ENCODE measurements at places on chromosomes 11 and 22. TPM values are rescaled to one million over a fixed set of nuclear protein-coding genes. Genes with fewer than 3 reads are reported as not detected.

Gene ZP1
- not detected for total RNA-seq

Gene PARVA
- total RNA-seq: 74.1 TPM

Gene GPHA2
- total RNA-seq: not detected

Gene DUSP18
- total RNA-seq: 10.4 TPM

Gene HBE1
- not detected for total RNA-seq

Gene PPM1F
- 61.5 TPM for total RNA-seq

Gene GLYAT
- total RNA-seq: 1.7 TPM

Gene DCHS1
- 12.6 TPM for total RNA-seq

Gene GAS2
- 19.0 TPM for total RNA-seq

Gene SERPING1
- total RNA-seq: 574 TPM

Gene SCN4B
- total RNA-seq: 0.90 TPM

Gene IL18
- 64.9 TPM for total RNA-seq

- no peak for DNase-seq
- no peak overlapping the region for H3K27ac ChIP-seq
- H3K36me3 ChIP-seq: no peaks in the 10 kb centered on the region
- H3K4me3 ChIP-seq: no peak overlapping the region
- no peaks in the 10 kb centered on the region for H3K4me1 ChIP-seq
Observed at GRCh38 chr11:35897019-35897418, 46.8 kb upstream of the LDLRAD3 start.

GRCh38 chr22:44723801-44724200 is 21.8 kb downstream of the PRR5 start:
- peaks cover 3% of the 10 kb centered on the region for H3K36me3 ChIP-seq
- no peak overlapping the region for H3K27ac ChIP-seq
- H3K27me3 ChIP-seq: no peaks in the 10 kb centered on the region
- no peak for DNase-seq
- no peaks in the 10 kb centered on the region for H3K4me1 ChIP-seq
- no peak overlapping the region for H3K4me3 ChIP-seq

DNA sequence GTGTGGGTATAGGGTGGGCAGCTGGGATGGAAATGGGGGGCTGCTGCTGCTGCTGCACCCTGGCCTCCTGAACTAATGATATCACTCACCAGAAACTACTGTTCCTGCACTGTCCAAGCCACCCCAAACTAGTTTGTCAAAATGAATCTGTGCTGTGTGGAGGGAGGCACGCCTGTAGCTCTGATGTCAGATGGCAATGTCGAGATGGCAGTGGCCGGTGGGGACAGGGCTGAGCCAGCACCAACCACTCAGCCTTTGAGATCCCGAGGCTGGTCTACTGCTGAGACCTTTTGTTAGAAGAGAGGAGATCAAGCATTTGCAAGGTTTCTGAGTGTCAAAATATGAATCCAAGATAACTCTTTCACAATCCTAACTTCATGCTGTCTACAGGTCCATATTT is 1.3 kb downstream of the RAG1 start:
- H3K27ac ChIP-seq: no peak overlapping the region
- H3K4me3 ChIP-seq: no peak overlapping the region
- H3K4me1 ChIP-seq: no peaks in the 10 kb centered on the region
- DNase-seq: no peak
- no peaks in the 10 kb centered on the region for H3K27me3 ChIP-seq
- H3K36me3 ChIP-seq: no peaks in the 10 kb centered on the region

DNA sequence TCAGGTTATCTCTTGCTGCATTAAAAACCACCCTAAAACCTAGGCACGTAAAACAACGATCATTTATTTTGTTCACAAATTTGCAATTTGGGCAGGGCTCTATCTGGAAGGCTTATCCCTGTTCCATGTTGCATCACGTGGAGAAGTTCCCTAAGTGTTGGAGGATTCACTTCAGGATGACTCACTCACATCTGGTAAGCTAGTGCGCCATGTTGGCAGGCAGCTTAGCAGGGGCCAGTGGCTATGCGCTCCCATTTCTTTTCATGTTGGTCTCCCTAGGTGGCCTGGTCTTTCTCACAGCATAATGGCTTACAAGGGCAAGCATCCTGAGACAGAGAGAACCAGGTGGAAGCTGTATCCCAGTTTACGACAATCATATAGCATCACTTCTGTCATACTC is 226.8 kb downstream of the BLID start:
- H3K27me3 ChIP-seq: no peaks in the 10 kb centered on the region
- no peaks in the 10 kb centered on the region for H3K36me3 ChIP-seq
- H3K27ac ChIP-seq: no peak overlapping the region
- DNase-seq: no peak
- H3K4me1 ChIP-seq: peaks cover 57% of the 10 kb centered on the region

- H3K36me3 ChIP-seq: no peaks in the 10 kb centered on the region
- H3K27me3 ChIP-seq: no peaks in the 10 kb centered on the region
- H3K27ac ChIP-seq: no peak overlapping the region
- no peak overlapping the region for H3K4me3 ChIP-seq
Observed at GRCh38 chr11:11979488-11980117, 28.8 kb downstream of the DKK3 start.

DNA sequence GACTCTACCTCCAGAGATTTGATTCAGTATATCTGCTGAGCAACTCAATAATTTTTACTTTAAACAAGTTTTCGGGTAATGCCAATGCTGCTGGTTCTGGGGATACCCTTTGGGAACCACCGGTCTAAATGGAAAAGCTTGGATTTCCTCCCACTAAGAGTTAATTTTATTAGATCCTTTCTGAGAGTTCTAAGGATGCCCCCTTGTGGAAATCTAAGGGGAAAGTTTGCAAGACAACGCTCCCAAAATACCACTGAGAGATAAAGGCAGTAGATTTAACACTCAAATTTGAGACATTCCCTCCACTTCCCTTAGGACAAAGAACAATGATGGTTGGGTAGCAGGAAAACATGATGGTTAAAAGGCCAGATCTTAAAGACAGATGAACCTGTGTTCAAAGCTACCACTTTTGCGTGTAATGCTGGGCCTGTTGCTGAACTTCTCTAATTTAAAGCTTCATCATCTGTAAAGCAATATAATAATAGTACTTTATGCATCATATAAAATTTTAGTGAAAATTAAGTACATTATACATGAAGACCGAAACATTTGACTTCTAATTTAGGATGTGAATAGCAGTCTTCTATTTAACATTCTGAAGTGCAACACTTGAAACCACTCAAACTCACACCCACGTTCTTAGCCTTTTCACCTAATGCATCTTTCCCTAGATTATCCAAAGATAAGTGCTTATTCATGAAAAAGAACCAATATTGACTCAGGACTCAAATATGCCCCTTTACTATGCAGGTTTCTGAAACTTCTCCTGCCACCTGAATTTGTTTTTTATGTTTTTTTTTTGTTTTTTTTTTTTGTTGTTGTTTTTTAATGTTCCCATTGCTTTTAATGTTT is 110.1 kb upstream of the LUZP2 start:
- H3K4me1 ChIP-seq: no peaks in the 10 kb centered on the region
- no peak for DNase-seq
- no peak overlapping the region for H3K27ac ChIP-seq
- H3K36me3 ChIP-seq: no peaks in the 10 kb centered on the region

DNA sequence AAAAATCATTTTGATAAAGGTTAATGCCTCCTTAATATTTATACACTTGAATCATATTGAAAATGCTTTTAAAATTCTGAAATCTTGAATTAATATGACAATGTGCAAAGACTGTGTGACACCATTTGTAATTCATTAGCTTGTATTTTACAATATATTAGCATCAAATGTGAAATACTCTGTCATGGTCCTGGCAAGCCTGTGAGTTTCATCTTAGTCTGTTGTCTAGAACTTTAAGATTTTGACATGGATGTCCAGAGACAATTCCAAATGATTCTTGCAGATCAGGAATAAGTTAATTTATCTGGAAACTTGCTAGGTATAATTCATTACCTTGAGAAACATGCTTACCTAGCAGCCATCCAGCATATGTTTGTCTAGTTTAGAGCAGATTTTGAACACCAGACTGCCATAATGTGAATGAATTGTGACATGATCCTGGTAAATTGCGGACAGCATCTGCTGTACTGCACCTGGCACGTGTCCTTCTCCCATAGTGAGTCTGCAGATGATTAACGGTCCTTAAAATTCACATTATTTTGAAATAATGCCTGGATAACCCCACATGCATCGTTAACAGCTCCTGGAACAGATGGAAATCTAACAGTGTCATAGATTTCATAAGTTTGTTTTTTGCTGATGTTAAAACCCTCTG is 34.5 kb upstream of the DEUP1 start:
- no peaks in the 10 kb centered on the region for H3K27me3 ChIP-seq
- H3K4me3 ChIP-seq: no peak overlapping the region
- no peak for DNase-seq
- H3K27ac ChIP-seq: no peak overlapping the region

DNA sequence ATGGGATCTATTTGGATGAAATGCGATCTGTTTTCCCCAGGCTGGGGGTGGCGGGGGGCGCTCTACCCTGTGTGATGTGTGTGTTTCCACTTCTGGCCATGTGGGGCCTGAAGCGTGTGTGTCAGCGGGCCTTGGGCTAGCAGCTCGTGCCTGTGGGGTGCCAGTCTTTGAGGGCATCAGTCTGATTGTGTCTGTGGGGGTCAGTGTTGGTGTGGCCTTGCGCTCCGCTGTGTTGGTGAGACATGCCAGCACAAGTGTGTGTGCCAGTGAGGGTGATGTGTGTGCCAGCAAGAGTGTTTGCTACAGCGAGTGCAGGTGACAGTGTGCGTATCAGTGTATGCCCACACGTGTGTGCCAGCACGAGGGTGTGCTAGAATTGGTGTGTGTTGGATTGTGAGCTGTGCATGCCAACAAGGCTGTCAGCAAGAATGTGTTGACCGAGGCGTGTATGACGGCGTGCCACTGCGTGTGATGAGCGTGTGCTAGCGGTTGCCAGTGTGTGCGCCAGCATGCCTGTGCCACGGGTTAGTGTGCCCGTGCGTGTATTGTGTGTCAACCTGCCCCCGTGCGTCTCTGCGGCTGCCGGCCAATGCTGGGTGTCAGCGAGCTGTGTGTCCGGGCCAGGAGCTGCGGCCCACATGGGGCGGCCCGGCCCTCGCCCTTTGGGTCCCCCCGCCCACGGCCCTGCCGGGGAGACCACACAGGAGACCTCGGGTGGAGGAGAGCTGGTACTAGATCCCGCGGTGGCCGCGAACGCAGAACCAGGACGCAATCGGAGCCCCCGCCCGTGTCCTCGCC is 519 bp downstream of the ARRB1 start:
- H3K4me3 ChIP-seq: peak overlapping the region; percentile 45
- H3K27me3 ChIP-seq: no peaks in the 10 kb centered on the region
- H3K4me1 ChIP-seq: peaks cover 46% of the 10 kb centered on the region
- H3K27ac ChIP-seq: peak overlapping the region; percentile 91
- H3K36me3 ChIP-seq: no peaks in the 10 kb centered on the region

- H3K27ac ChIP-seq: peak overlapping the region; percentile 69
- peaks cover 8% of the 10 kb centered on the region for H3K36me3 ChIP-seq
- no peak for DNase-seq
- peaks cover 41% of the 10 kb centered on the region for H3K4me1 ChIP-seq
- H3K4me3 ChIP-seq: peak overlapping the region; percentile 37
Observed at GRCh38 chr11:5625281-5625680, 480 bp downstream of the TRIM34 start.

GRCh38 chr22:39176714-39177455 is 24.4 kb upstream of the CBX7 start:
- no peak for DNase-seq
- no peak overlapping the region for H3K4me3 ChIP-seq
- peak overlapping the region; percentile 95 for H3K27ac ChIP-seq
- H3K4me1 ChIP-seq: peaks cover 49% of the 10 kb centered on the region
- H3K36me3 ChIP-seq: no peaks in the 10 kb centered on the region

All from tibial nerve (tissue), 4 donors.